Foreskin fibroblast (primary cell): ENCODE measurements at places on chromosomes 6 and 20.

GRCh38 chr6:16097382-16098171 lies 31.3 kb upstream of the MYLIP start:
- DNase-seq: no peak

DNA sequence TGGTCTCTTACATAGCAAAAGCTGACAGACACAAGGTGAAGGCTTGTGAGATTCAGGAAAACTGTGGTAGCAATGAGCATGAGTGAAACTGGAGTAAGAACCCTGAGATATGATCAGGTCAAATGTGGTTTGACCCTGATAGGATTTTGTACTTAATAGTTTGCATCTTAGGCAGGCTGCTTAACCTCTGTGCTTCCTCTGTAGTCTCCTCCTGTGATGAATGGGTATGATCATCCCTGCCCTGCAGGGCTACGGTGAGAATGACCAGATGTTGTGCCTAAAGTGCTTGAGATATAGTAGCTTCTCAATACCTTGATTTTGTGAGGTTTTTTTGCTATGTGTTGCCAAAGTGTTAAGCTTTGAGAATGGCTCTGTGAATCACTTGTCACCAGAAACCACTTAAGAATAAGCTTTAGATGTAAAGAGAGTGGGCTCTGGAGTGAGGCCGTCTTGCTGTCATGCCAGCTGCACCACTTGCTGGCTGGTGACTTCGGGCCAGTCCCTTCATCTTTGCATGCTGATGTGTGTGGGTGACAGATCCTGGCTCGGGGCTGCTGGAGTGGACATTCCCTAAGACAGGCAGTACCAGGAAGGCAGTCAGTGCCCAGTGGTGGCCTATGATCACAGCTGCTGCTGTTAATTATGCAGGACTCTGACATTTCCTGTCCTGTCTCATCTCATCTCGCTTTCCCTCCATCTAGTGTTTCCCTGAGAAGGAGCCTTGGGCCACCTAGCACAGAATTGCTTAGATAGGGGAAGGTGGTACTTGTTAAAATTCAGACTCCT lies 254.7 kb downstream of the NFATC2 start:
- DNase-seq: no peak

DNA sequence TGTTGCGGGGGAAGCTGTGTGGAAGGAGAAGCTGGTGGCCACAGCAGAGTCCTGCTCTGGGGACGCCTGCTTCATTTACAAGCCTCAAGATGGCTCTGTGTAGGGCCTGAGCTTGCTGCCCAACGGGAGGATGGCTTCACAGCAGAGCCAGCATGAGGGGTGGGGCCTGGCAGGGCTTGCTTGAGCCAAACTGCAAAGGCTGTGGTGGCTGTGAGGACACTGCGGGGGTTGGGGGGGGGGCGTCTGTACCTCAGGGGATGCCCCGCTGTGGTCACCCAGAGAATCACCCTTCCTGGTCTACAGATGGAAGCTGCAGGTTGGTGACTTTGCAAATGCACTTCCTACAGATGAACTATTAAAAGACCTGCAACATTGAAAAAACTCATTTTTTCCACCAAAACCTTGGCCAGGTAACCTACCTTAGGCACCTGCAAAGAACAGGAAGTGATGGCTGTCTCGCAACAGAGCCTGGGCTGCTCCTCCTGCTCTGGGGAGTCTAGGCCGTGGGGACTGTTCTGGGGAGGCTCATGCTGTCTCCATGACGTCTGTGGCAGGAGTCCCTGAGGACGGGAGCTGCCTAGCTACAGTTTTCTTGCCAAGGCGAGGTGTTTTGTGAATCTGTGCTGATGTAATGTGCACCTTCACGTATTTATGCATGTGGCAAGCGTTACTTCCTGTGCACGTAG lies 7.3 kb downstream of the NPBWR2 start:
- DNase-seq: no peak

DNA sequence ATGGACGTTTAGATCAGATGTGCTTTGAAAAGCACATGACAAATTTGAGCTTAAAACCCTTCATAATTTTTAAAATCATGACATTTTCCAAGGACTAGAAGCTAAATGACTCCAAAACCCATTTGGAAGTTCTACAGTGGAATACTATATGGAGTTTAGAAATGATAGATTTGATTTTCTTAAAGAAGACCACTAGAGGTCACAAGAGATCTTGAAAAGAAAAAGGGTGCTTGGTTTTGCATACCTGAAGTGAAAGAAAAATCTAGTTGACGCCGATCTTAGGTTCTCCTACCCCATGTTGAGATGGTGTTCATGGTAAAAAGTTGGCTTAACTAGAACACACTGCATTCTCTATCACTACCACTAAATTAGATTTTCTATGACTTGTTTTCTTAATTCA lies 31.5 kb downstream of the CFAP61 start:
- no peak for DNase-seq

DNA sequence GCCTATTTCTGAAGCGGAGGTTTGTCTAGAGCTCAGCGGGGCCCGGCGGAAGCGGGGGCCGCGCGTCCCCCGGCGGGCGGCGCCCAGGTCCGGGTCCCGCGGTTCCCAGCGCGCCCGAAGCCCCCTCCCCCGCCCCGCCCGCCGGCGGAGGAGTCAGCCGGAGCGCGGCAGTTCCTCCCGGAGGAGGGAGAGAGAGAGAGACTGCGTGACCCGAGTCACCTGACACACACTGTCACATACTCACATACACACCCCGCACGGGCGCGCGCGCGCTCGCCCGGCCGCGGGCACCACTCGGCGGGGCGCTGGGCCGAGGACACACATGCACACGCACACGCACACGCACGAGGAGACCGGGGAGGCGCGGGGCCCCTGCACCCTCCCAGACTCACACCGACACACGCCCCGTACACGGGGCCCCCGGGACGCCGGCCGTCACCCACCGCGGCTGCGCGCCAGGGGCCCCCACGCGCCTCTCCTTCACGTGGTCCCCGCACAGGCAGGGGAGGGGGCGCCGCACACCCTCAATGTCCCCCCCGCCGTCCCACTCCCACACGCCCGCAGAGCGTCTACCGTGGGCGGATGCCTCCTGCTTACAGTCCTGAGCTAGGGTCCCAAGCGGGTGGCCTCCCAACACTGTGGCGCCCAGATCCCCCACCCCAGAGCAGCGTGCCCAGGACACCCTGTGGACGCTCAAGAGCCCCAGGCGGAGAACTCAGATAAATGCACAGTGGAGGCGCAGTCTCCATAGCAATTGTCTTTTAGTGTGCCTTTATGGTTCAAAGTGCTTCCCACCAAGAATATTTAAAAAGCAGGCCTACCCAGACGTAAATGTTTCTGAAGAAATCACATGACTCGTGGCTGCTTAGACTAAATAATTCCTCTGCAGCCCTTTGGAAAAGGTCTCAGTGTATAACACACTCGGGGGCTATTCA lies at the start of gene RRAGD:
RRAGD (minus strand) TSS at position 203 of the 935 bp plus-strand sequence. CDS start 280 bp downstream, outside the sequence.
- no peak for DNase-seq

GRCh38 chr20:37711994-37712964 lies 18.4 kb downstream of the CTNNBL1 start:
- DNase-seq: no peak

- DNase-seq: no peak
Measured at GRCh38 chr6:147384029-147384428, 124.5 kb upstream of the SAMD5 start.

GRCh38 chr6:21451546-21452013 lies 142.0 kb upstream of the SOX4 start:
- DNase-seq: no peak

DNA sequence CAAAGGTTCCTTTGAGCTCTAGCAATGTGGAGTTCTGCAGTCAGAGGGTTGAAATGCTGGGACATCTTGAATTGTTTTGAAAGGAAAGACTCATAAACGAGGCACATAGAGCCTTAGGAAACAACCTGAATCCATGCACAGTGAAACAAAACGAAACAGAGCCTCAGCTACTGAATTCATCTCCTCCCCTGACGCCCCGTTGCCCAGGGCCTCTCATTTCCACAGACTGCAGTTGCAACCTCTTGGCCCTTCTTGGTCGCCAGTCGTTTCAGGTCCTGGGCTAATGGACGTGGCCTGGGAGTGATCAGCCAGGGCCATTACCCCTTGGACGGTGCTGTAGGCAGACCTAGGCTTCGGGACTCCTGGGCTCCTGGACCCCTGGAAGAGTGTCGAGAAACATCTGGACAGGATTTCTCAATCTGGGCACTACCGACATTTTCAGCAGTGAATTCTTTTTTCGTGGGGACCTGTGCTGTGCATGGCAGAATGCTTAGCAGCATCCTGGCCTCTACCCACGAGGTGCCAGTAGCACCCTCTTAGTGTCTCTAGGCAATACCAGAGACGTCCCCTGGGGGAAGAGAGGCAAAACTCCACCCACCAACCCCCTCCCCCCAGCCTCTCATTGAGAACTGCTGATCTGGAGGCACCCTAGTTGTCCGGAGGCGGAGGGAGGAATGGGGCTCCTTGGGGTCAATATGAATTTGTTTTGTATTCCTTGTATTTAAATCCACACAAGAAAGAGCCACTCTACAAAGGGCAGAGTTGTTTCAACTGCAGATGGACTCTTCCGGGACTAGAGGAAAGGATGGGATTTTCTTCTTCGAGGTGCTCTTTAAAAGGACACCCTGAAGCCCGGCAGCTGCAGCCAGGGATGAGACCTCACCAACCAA lies 50.2 kb downstream of the TMEM242 start:
- peak; percentile 29 for DNase-seq

DNA sequence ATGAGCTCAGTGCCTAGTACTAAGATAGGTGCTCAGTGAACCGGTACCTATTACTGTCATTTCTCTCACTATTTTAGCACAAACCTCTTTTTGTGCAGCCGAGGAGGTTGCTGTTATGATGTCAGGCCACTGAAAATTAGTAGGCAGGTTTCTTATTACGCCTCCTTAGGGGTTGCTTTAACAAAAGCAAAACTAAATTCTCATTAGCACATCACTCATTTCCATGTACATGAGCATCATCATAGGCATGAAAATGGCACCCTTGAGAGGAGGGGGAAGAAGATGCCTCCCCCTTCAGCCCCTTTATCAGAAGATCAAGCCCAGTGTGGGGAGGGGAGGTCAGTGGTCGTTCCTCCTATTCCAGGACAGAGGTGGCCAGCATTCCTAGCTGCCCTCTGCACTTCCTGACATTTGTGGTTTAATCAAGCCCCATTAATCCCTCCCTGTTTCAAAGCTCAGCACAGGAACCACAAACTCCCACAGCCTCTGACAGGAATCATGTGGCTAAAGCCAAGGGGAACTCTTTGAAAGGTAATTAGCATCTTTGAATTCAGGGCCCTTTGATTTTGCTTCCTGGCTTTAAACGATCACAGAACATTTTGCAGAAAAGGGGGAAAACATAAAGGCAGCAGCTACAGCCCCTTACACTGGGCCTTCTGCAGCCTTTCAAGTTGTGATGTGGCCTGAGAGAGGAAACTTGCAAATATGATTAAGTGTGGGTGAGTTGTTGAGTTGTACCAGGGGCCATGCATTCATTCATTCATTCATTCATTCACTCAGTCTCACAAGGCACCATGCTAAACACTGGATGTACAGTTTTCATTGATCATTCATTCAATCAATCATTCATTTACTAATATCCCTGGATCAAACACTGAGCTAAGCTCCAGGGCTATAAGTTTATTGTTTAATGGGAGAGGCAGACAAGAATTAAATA lies 31.9 kb upstream of the PSMF1 start:
- DNase-seq: no peak

DNA sequence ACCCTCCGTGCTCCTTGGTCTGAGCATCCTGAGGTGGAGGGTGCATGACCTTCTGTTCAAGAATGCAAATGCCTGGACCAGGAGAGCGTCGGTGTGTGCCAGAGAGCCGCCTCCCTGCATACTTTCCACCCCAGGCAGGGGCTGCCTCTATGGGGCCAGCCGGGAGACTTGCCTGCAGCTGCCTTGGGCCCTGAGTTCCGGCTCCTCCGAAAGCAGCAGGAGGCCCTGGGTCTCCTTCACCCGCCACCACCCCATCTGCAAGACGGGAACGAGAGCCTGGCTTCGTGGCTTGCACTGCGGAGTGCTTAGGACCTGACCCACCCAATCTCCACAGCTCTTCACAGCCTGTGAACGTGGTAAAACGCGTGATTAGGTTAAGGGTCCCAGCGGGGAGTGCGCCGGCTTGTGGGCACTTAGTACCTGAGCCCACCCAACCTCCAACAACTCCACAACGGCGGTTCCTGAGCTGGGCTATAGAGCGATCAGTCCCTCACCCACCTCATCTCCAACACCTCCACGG lies 16.4 kb downstream of the BHLHE23 start:
- no peak for DNase-seq

- peak; percentile 88 for DNase-seq
Measured at GRCh38 chr6:33962246-33963027, 158.6 kb upstream of the MLN start.

GRCh38 chr6:39151211-39151610 lies 36.2 kb upstream of the SAYSD1 start:
- DNase-seq: no peak

- no peak for DNase-seq
Measured at GRCh38 chr6:10389739-10390494, 25.0 kb downstream of the TFAP2A start.

DNA sequence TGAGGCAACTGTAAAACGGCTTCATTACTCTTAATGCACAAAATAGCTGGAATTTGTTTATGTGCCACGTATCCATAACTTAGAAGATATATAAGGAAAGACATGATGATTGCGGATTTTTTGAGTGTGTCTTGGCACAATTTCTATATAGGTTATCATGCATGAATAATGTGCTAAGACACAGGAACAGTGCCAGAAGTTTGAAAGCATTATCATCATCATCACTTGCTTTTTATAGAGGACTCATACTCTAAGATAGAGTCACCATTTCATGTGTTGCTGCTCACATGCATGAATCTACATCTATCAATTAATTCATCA lies 113.4 kb downstream of the ELOVL4 start:
- peak; percentile 61 for DNase-seq

DNA sequence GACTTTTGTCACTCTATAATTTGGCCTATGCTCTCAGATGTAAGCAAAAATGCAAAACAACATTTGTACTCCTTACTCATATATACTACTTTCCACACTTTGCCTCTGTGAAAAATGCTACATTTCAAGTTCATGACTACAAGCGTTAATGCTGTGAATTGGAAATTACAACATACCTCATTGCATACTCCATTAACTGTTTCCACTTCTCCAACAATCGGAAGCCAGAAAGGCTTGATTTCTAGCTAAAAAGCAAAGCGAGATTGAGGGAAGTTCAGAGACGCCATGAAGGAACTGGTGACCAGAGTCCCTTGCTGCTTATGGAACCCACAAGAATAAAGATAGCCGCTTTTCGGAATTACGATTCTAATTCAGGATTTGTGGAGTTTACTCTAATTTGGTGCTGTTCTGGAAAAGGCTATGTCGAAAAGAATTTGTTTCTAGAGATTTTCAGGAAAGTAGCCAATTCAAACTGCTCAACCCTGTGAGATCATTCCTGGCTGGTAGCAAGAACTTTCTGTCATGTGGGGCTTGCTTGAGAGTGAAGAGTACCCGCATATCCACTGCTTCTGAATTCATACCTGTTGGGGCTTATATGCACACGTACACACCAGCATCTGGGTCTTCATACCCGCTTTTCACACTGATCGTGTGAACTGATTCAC lies 98.0 kb upstream of the CITED2 start:
- no peak for DNase-seq

- DNase-seq: no peak
Measured at GRCh38 chr20:16571333-16571732, 1.9 kb downstream of the KIF16B start.

- DNase-seq: no peak
Measured at GRCh38 chr6:154797857-154798256, 64.6 kb downstream of the SCAF8 start.

- DNase-seq: no peak
Measured at GRCh38 chr6:106477790-106478189, 117.3 kb downstream of the CRYBG1 start.
